ENCODE measurements at places on chromosomes 3 and 15. TPM values are rescaled to one million over a fixed set of nuclear protein-coding genes. Genes with fewer than 3 reads are reported as not detected.

DNA sequence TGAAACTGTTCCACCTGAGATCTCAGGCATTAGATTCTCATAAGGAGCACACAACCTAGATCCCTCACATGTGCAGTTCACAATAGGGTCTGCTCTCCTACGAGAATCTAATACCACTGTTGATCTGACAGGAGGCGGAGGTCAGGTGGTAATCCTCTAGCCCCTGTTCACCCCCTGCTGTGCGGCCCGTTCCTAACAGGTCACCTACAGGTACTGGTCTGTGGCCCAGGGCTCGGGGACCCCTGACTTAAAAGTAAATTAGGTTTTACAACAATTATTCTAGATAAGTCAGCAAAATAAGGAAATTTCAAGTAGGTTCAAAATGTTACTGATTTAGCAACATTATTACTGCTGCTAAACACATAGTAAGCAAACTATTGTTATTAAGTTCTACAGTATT lies 58.2 kb downstream of the CFAP20DC start:
- no peak for DNase-seq

MRPL3 gene
- 52.3 TPM for total RNA-seq

DNA sequence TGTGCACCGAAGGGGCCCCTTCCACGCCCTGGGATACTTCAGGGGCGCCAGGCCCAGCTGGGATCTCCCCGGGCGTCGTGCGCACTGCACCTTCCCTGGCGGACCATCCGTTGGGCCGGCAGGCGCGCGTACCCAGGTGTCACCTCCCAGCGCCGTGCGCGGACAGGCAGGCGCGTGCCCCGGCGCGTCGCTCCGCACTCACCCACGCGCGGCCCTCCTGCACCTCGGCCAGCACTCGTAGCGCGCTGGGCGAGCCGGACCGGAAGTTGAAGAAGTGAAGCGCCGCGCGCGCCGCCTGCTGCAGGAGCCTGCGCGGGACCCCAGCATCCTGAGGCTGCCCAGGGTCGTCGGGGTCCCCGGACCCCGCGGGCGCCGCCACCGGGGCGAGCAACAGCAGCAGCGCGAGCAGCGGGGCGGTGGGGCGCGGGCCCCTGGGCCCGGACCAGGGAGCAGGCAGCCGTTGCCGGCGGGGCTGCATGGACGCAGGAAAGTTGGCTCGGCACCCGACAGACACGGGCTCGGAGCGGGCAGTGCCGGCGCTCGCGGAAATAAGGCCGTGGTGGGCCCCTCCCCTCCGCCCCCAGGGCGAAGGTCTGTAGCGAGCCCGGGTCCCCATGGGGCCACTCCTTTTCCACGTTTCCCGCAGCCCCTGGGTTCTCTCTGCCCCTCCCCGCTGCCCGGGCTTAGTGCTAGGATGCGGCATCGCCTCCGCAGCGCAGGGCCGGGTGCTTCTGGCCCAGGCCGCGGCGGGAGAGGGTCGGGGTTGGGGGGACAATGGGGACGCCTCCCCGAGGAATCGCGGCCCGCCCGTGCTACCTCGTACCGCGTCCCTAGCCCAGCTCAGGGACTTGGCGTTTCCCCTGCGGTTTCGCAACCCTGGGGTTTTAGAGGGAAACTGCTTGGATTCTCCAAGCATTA lies at the start of gene RARRES1:
Gene RARRES1 (minus strand): TSS at position 520 of the 918 bp plus-strand sequence. CDS start 42 bp downstream, at position 478.
- no peak for DNase-seq

COL6A5 gene
- total RNA-seq, result not detected

- peak; percentile 30 for DNase-seq
Observed at GRCh38 chr15:64686130-64686735, 89.2 kb downstream of the RBPMS2 start.

DNA sequence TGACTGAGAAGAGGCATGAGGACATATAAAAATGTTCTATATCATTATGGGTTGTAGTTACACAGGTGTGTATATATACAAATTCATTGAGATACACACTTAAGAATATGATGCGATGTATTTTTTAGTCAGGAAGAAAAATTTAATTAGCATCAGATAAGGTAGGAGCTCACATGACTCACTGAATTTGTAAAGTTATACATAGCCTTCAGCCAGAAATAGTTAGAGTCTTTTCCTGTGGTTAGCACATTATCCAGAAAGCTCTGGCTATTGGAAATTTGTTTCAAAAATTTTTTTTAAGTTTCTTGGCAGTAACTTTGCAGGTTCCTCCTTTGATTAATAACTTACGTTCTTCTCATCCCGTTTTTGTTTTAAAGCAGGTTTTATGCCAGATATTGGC lies 88.6 kb downstream of the STT3B start:
- no peak for DNase-seq

DNA sequence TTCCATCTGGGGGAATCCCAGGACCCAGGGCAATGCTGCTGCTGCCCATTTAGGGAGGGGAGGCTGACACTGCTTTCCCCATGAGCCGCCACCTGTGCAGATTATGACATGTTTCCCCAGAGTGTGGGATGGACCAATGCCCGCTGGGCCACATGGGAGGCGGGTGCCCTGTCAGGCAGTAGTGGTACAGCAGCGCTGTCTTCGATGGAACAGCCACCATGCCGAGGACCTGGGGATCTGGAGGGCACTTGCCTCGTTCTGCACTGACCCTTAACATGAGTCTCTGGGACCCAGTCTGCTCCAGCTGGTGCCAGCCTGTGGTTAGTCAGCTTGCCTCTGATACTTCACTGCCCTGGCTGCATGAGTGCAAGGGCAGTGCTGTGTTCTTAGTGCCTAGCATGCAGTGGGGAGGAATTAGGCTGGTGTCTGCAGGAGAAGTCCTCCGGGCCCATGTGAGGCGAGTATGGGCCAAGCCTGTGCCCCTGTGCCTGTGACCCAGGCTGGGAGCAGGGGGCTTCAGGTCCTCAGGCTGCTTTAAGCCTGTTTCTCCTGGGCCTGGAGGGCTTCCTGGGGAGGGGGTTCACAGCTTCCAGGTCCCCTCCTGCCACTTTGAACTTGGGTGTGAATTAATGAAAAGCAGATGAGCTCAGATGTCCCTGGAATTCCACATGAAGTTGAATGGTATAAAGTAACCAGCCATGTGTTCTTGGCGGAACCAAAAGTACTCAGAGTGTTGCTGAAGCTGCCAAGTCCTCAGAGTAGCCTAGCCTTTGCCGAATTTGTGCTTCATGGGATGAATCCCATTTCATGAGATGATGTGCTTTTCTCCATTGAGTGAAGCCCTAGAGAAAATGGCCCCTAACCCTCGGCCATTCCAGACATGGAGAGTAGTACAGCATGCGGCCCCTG lies 22.9 kb downstream of the KLF13 start:
- no peak for DNase-seq

DNA sequence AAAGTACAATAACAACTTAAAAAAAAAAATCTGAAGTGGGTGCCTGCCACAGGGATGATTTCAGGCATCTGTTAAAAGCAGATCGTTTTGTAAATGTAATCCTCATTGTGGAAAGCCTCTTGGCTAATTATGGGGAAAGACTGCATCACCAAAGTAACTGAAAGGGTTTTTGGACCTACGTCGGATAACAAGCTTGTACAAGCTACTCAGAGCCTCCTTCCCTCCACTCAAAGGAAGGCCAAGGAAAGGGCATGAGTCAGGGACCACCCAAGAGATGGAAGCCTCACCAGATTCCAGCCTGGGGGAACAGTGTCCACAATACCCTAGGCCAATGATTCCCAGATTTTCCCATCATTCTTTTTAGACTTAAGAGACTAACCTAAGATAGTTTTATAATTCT lies 84.3 kb downstream of the ATP1B3 start:
- no peak for DNase-seq

DNA sequence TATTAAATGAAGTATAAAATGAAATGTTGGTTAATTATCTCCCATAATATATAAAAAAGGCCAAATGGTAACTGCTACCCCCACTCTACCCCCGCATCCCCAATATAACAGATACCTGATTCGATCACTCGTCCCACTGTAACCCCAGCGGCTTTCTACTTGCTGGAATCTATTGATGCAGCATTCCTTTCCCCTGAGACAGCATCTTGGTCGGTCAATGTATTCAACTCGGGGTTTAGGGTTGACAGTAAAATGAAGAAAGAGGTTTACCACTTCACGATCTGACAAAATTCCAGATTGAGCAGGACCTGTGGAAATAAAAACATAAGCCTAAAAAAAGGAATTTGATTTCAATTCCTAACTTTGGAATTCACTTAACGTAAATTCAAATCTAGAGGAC lies 18.6 kb upstream of the C15orf40 start:
- no peak for DNase-seq

DISP2 gene
- total RNA-seq, result 0.13 TPM

DNA sequence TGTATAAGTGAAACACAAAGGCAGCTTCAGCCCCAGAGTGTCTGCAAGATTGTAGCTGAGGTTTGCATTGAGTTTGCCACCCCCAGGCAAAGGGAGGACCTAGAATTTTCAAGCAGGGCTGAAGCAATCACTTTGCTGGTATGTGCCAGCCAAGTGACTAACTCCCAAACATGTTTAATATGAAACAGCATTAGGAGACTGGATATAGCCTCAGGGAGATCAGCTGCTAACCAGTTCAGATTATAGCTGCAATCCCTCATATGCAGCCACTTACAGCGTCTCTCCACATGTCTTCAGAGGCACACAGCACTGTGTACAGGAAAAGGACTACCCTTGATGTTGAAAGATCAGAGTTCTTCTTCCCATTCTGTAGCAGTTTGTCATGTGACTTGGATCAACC lies 38.4 kb upstream of the PPP2R3A start:
- DNase-seq, result no peak

DNA sequence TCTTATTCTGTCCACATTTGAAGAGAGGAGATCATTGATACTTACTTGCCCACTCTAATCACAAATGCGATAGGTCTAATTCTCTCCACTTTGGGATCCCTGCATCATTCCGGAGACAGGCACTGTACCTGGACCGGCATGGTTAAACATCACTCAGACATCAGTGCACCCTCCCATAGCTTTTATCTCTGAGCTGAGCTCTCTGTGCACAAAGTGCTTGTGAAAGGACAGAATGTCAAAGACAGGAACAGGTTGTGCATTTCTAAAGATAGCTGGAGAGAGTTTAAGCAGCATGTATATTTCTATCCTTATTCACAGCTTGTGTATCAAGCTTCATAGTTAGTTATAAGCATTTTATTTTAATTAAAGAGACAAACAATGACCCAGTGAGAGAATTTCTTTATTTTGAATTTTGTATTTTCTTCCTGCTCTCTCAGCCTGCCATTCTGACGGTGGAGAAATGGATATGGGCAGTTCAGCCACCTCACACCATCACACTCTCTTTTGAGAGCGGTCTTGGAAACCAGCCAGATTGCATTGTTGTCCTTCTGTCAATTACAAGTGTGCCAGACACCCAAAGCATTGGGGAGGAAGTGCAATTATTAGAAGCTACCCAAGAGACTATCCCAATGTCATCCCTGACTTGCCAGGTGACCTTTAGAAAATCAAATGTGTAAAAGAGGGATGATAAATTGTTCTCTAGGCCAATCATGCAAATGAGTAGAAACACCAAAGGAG lies 65.2 kb upstream of the CHL1 start:
- no peak for DNase-seq

ADAMTS7 gene
- 8.1 TPM for total RNA-seq

DNA sequence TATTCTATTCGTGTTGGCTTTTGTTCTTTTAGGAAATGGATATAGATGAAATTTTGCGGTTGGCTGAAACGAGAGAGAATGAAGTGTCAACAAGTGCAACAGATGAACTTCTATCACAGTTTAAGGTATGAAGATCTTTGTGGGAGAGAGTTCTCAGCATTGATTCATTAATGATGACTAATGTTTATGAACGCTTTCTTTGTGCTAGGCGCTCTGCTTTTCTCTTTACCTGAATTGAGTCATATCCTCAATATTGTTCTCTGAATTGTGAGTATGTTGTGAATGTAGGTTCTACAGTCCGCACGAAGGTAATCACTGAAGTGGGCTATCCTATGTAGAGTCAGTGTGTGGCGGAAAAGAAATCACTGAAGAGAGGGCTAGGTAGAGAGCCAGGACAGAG lies 81.2 kb downstream of the CHD2 start:
- peak; percentile 93 for DNase-seq

DNA sequence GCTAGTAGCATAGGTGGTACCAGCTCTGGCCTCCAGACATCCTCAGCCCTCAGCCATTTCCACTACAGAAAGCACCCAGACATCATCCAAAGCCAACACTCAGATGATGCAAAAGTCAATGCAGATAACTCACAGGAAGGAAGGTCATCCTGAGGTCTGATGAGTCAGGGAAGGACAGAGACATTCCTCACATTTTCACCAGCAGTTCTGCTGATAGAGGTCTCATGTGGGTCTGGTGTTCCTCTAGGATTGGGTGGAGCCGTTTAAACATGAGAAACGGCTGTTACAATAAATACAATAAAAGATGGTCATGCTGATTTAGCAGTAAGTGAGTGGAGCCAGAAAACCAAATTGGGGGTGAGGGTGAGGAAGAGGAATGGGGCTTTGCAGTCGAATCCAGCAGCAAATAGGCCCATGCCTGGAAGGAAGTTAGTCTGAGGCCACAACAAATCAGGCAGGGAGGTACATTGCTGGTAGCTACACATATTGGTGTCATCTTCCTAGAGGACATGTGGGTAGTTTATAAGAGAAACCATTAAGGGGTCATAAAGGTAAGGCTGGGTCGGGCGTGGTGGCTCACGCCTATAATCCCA lies 33.3 kb upstream of the FLNB start:
- peak; percentile 95 for DNase-seq

DNA sequence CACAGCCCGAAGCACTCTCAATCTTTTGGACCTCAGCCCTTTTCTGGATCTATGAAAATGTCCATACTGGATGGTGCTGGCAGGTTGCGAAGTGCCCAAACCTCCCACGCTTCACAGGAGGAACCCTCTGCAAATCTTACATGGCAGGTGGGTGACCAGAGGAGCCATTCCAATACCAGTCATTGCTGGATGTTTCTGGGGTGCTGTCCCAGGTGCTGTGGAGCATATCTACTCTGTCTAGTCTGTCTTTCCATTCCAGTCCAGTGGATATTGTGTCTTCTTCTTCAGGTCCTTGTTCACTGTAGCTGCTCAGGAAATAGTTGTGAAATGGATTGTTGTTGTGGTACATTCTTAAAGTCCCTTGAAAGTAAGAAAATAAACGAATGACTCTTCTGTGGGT lies 10.7 kb upstream of the ADIPOQ start:
- no peak for DNase-seq

GRCh38 chr3:190696777-190697501 lies 165.6 kb downstream of the GMNC start:
- DNase-seq, result peak; percentile 22

- no peak for DNase-seq
Observed at GRCh38 chr3:11289864-11290263, 17.7 kb downstream of the ATG7 start.

TMEM158 gene
- 2.8 TPM for total RNA-seq

GRM2 gene
- total RNA-seq, result under 0.01 TPM

DNA sequence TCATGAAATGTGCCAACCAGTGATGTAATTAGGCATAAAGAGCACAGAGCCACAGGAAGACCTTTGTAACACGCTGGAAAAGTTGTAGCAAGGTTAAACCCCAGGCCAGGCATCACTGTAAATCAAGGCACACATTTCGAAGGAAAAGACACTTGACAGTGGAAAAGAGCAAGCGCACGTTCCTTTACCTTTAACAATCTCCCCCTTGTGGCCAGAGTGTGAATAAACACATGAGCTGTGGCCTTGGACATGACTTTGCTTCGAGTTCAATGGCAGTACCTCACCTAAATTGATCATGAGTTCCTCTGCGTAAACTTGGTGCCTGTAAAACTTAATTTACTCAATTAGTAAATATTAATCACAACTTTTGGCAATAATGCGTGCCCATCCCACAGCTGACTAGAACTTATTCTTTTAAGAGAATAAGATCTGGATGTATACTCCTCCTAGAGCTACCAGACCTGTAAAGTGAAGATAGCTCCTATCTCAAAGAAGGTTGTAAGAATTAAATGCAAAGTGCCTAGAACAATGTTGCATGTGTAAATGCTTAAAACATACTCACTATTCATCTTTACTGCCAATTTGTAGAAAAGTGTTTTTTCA lies 757.0 kb upstream of the NECTIN3 start:
- peak; percentile 45 for DNase-seq

FBXW12 gene
- total RNA-seq, result not detected

P2RY12 gene
- total RNA-seq, result not detected
